Left lobe of liver (tissue), 2 donors: ENCODE measurements at places on chromosomes 7 and 10.

DNA sequence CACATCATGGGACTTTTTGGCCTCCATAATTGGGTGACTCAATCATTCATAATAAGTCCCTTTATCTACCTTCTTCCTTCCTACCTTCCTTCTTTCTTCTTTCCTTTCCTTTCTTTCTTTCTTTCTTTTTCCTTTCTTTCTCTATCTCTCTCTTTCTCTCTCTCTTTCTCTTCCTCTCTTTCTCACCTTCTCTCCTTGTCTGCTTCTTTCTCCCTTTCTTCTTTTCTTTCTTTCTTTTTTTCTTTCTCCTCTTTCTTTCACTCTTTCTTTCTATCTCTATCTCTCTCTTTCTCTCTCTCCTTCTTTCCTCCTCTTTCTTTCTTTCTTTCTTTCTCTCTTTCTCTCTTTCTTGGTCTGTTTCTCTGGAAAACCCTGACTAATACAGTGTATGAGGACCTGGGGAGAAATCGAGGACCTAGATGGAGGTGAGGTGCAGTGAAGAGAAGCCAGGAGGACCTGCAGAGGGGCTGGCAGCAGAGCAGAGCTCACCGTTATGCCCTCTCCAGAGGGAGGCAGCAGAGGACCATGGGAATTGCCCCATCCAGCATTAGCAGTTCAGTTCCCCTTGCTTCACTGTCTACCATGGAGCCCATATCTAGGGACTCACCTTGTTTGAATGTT is 52.7 kb upstream of the BTRC start:
- peak; percentile 66 for DNase-seq

DNA sequence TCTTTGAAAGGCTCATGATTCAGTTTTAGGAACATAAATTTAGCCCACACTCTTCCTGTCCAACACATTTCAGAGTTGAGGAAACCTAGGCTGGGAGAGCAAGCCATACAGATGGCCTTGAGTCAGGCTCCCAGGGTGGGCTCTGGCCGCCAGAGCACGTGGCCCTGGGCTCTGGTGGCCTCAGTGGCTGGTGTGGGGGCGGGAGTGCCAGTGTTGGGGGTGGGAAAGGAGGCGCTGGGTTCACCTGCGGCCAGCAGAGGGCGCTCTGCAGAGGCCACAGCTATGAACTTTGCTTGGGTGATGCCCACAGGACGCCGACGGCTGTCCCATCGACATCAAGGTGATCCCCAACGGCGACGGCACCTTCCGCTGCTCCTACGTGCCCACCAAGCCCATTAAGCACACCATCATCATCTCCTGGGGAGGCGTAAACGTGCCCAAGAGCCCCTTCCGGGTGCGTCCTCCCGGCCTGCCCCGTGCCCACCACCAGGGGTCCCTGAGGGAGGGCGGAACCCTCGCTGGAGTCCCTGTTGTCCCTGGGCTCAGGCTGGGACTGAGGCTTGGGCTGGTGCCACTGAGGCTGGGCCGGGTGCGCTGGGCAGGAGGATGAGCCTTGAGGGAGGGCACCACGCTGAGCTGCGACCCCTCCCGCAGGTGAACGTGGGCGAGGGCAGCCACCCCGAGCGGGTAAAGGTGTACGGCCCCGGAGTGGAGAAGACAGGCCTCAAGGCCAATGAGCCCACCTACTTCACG is 11.9 kb downstream of the FLNC start:
- no peak for DNase-seq

GRCh38 chr7:94039368-94040035 is 35.3 kb upstream of the BET1 start:
- DNase-seq, result no peak

DNA sequence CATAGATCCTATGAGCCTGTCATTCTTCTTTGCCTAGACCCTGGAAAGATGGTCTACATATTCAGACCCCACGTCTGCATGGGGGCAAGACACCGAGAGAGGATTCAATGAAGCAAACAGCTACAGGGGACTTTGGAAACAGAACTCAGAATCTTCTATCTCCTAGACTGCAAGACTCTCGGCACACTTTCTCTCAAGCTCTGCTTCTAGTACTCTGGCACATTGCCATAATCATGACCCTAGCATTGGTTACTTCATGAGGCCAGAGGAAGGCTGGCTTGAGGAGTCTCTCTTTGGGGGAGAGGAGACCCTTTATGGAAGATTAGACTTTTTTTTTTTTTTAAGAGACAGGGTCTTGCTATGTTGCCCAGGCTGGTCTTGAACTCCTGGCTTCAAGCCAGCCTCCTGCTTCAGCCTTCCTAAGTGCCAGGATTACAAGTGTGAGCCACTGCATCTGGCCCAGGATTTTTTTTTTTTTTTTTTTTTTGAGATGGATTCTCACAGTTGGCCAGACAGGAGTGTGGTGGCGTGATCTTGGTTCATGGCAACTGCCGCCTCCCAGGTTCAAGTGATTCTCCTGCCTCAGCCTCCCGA is 20.7 kb downstream of the CCDC3 start:
- DNase-seq, result no peak

- DNase-seq, result no peak
These were observed 249.4 kb downstream of the TCF7L2 start for GRCh38 chr10:113199459-113199858.

- DNase-seq, result no peak
These were observed 14.3 kb downstream of the CPED1 start for GRCh38 chr7:121002757-121003200.

DNA sequence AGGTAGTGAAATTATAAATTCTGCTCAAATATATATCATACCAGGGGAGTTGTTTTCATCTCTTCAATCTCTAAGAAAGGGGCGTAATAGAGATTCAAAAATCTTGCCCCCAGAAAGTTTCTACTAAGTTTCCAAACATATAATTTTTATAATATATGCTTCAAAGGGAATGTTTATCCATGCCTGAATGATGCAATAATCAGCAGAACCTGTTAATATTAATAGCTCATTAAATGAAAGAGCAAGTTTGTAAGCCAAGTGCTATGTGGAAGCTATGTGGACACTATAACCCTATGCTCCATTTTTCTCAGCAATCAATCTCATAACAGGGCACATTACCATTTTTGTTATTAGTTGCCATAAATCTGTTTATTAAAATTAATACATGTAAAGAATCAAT is 25.3 kb downstream of the VPS41 start:
- DNase-seq, result no peak

- DNase-seq, result no peak
These were observed 26.4 kb downstream of the AUTS2 start for GRCh38 chr7:69624435-69625230.

- DNase-seq, result peak; percentile 76
These were observed 107.4 kb downstream of the STRA8 start for GRCh38 chr7:135341049-135341448.

- no peak for DNase-seq
These were observed 122.7 kb upstream of the TMEM72 start for GRCh38 chr10:44788147-44789129.
